ENCODE measurements at places on chromosomes 2 and 18. TPM values are rescaled to one million over a fixed set of nuclear protein-coding genes. Genes with fewer than 3 reads are reported as not detected.

DNA sequence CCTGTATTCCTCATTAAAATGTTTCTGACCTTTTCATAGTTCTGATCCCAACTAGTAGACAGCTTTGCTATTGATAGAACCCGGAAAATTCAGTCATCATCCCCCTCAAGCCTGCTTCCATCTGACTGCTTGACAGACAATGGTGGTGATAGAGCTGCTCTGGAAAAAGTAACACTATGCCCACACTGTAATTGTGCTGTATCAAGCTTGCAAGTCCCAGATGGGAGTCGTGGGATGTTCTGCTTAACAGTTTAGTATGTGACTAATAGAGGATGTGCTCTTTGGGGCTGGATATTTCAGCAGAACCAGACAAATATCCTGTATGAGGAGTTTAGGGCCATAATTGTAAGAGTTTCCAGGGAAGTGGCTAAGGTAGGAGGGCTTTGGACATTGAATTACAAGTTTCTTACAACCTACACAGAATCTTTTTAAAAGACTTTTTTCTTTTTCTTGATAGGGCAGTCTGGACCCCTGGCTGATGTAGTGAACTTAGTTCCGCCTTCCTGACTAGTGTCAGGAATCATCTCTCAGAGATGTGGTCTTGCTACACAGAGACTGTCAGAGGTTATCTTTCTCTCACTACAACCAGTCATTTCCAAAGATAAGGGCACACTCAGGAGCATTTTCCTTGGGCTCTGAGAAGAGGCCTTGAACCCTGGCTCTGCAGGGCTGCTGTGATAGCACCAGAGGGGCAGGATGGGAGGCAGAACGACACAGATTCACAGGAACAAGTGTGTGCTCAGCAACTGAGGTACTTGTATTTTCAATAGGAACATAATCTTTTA is 158.0 kb upstream of the RBMS1 start:
- DNase-seq: no peak

DNA sequence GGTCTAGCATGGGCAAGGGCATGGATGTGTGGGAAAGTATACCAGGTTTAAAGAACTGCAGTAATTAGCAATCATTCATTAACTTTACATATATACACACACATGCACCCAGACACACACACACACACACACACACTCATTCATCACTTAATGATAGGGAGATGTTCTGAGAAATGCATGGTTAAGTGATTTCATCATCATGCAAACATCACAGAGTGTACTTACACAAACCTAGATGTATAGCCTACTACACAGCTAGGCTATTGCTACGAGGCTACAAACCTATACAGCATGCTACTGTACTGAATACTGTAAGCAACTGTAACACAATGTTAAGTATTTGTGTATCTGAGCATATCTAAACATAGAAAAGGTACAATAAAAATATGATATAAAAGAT is 83.6 kb downstream of the COLEC12 start:
- no peak for DNase-seq

- no peak for DNase-seq
Observed at GRCh38 chr2:112709703-112710102, 11.1 kb upstream of the NT5DC4 start.

DNA sequence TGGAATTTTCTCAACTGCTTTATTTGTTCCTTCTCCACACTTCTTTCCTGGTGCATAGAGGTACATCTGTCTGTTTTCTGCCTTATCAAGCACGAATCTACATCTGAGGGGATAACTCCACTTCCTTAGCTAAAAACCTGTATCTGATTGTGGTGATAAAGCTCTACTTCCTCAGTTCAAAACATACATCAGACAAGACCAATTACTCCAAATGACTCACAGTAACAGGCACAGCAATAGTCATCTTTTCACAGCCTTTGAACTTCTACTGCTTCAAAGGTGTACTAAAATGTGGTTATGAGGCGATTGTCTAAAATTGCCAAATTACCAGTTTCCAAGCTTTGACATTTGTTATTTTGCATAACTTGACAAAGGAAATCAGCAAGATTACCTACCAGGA is 803.6 kb upstream of the ZEB2 start:
- peak; percentile 1 for DNase-seq

- no peak for DNase-seq
Observed at GRCh38 chr18:2908946-2909335, 62.1 kb downstream of the EMILIN2 start.

- no peak for DNase-seq
Observed at GRCh38 chr2:9205486-9205885, 1.1 kb upstream of the ASAP2 start.

DNA sequence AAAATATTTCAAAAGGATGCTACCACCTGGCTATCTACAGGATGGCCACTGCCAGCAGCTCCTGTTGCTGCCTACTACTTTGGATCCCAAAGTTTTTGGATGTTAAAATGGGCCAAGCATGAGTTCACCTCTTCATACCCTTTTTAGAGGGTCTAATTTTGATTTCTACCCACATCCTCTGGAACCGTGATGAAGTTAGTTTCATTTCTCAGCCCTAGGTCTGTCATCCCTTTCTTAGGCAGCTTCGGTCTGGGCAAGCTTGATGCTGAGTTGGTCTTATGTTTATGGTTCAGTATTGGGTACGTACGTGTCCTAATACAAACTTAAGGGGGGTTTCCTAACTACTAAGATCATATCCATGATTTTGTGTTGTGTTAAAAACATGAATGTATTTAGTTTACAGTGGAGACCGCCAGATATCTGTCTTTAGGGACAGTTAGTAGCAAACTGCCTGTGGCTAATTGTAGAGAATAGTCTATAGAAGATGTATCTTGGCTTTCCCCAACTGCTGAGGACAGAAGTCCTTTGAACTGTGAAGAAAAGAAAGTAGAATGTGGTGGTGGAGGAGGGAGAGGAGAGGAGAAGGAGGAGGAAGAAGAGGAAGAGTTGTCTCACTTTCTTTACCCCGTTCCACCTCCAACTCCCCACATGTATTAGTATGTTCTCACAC is 184.9 kb downstream of the UBE2E3 start:
- no peak for DNase-seq

DNA sequence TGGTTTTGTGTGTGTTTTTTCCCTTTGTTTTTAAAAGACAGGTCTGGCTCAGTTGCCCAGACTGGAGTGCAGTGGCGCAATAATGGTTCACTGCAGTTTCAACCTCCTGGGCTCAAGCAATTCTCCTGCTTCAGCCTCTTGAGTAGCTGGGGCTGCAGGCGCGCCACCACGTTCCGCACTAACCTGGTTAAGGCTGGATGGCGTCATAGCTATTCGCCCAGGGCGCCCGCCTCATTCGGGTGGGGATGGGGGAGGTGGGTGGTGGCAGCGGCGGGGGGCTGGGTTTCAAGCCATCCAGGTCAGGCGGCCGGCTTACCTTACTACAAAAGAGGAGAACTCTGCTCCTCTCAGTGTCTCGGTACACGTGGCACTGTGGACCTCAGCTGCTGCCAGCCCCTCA is 42.8 kb downstream of the EEF1B2 start:
- DNase-seq: no peak

GRCh38 chr2:234712421-234712935 is 215.6 kb upstream of the ARL4C start:
- DNase-seq: no peak

- DNase-seq: no peak
Observed at GRCh38 chr18:904218-905090, at the start of gene ADCYAP1. TSS of gene ADCYAP1 (plus strand) at chr18:904871. CDS start at chr18:905387, 516 bp downstream.

DNA sequence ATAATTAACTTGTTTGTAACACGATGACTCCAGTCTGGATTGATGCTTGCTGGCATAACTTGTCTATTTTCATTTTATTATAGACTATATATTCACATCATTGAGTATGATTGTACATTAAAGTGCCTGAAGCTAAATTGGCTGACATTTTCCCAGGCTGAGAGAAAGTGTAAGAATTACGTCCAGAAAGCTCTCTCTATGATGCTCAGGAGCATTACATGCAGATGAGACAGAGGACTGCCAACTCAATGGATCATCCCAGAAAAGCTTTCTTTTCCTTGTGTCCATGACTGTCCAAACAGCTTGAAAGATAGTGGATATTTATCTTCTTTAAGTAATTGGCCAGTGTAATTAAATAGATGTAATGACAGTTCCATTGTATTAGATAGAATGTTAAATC is 1372.2 kb upstream of the TMEFF2 start:
- DNase-seq: no peak

Gene LYG2
- not detected for total RNA-seq
